ENCODE measurements at places on chromosomes 12 and 14.

GRCh38 chr14:91078095-91078737 is 17.8 kb upstream of the RPS6KA5 start:
- DNase-seq: no peak

DNA sequence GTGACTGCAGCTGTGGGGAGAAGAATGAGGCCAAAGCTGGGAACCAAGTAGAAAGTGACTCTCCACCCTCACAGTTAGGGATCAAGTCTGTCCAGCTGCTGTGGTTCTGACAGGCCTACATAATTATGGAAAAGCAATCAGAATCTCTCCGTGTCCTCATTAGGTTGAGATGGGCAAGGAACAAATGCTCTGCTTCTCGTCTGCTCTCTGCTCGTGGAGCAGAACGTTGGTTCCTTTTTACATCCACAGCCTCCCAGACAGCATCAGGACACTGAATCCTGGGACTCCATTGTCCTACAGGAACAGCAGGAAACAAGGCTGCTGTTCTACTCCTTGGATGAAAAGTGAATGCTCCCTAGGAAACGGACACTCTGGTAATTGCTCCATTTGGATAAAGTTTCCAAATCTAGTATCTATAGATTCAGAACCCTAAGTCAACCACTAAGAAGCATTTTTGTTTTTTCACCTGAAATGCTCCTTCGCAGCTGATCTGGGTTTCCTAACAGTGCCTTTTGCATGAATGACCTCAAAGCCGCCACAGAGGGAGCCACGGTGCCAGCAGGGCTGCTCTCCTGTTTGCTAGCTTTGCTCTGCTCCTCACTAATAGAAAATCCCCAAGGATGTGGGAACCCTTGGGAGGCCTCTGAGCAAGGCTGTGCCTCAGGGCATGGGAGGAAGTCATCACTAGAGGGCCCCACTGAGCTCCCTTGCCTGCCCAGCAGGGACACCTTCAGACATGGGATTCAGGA is 102.0 kb downstream of the EGLN3 start:
- DNase-seq: no peak

DNA sequence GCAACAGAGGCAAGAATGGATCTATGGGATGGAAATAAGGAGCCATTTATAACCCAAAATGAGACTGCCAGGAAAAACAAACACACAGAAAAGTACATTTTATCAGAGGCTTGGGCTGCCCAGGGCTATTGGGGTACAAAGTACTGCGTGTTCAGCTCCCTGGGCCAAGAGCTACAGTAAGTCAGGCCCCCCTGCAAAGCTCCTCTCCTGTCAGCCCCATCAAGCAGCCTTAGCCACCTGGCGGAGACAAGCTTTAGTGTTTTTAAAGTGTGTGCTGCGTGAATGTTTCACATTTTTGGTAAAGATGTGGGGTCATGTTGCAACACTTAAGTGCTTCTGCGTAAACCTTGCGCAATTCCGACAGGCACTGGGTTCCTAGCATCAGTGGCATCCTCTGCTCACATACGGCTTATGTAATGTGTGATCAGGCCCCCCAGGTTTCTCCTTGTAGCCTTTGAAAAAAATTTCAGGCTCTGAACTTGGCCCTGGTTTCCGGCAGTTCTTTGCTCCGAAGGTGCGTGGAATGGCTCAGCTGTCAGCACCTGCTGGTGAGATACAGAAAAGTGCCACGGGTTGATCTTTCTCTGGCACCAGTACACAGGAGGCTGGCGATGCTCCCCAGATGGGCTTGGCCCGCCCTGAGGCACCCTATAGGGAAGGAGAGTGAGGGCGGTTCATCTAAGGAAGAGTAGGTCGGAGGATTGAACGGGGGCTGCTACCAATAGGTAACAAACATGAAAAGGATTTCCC is 198.7 kb upstream of the EEA1 start:
- no peak for DNase-seq

DNA sequence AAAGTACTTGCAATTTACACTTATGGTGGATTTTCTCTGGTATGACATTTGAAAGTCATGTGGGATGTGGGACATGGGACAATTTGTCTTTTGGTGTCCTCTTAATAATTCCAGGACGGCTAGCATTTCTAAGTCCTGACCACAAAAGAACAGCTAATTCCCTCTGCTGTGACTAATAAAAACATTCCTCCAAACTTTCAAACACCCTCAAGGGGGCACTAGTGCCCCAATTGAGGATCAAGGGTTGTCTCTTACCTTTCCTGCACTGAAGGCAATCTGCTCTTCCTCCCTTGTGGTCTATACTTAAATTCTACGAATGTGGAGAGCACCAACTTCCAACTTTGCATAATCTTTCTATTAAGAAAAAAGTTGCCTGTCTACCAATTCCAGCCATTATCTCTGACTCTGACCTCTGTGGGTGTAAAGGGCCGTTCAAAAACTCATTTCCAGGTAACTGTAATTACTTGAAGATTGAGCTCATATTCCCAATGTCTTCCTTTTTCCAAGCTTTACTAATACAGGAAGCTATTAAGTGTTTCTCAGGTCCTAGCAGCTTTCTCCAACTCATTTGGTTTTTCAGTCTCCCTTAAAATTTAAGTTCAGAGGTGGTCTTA is 210.2 kb downstream of the PTPRO start:
- DNase-seq: no peak

GRCh38 chr12:51943346-51943745 is 8.2 kb upstream of the ACVR1B start:
- DNase-seq: no peak

DNA sequence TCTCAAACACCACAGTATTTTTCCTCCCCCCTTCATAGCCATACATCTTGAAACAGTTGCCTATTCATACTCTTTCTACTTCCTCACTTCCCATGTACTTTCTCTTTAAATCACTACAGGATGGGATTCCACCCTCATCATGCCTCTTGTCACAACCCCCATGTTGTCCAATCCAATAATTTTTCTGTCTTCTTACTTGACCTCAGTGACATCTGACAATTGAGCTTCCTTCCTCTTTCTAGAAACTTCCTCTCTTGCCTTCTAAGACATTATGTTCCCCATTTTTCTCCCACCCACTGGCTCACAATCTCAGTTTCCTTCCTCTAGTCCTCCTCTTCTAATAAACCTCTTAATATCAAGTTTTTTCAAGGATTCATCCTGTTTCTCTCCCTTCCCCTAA is 5.3 kb downstream of the C2CD5 start:
- DNase-seq: no peak

DNA sequence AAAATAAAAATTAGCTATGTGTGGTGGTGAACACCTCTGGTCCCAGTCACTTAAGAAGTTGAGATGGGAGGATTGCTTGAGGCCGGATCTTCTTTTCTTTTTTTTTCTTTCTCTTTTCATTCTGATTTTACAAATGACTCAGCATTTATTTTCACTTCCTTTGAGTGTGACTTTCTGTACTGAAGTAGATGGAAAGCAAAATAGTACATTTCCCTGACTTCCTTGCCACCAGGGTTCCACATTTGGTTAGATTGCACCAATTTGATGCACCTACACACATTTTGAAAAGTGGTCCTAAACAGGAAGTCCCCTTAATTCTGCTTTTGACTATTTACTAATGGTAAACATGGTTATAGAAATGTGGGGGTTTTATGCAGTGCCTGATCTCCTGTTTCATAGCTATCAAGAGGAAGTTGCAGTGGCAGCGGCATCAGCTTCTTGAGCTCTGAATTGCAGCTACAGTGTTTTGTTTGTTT is 13.0 kb upstream of the LEMD3 start:
- no peak for DNase-seq

DNA sequence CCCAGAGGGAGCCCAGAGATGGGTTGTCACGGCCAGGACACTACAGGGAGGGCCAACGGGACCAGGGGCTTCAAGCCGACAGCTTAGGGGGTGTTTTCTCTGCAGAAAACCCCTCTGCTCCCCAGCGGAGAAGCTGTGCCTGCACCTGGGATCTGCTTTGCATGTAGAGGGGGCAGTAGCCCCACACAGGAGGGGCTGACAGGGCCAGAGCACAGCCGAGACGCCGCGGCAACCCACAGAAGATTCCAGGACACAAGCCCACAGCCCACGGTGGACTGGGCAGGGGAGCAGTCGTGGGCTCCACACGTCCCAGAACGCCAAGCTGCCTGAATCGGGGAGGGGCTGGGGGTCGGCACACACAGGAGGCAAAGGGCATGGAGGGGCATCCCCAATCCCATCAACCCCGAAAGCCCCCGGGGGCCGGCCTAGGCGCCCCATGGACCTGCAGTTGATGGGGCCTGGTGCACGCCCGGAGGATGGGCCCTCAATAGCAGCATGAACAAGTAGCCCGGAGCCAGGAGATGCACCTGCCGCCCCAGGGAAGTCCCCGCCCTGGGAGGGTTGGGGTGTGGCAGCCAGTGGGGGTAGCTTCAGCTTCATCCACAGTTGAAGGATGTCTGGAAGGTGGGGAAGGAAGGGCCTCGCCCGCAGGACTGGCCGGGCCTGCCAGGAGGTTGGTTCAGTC is 30.5 kb upstream of the TMEM179 start:
- no peak for DNase-seq

DNA sequence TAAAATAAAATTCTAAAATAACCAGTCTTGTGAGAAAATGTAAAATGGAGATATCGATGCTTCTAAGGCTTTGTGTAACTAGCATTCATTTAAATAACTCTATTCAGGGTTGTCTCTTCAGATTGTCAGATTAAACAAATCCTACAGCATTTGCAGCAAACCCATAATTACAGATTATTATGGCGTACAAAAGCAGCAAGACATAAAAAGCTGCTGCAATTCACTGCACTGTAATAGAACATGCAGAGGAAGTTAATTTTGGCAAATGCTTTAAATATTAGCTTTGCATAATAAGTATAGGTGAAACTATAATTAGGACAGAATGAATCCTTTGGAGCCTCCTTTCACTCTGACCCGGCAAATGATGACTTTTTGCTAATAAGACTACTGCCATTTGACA is 98.3 kb downstream of the INSM2 start:
- no peak for DNase-seq

DNA sequence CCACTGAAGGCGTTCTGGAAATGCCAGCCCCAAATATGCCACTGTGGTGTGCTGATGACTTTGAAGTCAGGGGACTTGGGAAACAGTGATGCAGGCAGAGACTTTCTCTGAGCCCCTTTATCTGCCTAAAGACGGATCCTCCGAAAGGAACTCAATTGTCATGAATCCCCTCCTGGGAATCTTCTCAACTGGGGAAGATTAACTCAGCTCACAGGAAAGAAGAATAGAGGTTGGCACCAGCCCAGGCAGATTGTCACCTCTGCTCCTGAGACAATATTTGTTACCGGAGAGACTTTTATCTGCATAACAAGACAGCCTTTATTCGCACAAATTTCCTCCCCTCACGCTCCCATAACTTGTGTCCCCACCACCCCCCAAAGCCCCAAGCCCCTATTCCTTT is 414.4 kb downstream of the FUT8 start:
- DNase-seq: no peak

DNA sequence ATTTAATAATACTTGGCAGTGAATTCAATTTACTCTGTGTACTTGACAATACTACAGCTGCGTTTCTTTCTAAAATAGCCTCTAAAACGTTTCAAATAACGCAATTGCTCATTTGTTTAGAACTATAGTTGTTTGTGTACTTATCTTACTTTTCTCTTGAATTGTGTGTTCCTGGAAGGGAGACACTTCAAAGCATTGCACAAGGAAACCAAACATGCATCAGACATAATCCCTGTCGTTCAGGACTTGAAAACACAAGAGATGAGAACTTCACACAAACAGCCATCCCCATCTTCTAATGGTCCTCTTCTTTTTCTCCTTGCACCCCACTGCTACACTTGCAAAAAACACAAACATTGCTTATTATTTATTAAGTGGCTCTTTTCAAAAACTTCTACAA is 38.5 kb downstream of the PTGER2 start:
- DNase-seq: no peak

DNA sequence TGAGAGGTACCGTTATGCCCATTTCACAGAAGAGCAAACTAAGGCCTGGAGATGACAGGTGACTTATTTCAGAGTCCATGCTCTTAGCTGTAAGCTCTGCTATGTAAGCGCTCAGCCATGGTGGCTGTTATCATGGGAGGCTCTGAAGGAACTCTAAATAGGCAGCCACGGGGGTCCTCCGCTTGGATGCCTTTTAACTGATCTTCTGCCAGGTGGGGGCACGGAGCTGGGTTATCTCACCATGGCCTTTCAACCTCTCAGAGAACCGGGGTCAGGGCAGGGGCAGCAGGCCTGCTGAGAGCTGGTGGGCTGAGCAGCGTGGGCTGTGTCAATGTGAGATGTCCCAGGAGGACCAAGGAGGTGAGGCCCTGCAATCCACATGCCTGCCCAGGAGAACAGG is 49.7 kb upstream of the RBM19 start:
- no peak for DNase-seq

DNA sequence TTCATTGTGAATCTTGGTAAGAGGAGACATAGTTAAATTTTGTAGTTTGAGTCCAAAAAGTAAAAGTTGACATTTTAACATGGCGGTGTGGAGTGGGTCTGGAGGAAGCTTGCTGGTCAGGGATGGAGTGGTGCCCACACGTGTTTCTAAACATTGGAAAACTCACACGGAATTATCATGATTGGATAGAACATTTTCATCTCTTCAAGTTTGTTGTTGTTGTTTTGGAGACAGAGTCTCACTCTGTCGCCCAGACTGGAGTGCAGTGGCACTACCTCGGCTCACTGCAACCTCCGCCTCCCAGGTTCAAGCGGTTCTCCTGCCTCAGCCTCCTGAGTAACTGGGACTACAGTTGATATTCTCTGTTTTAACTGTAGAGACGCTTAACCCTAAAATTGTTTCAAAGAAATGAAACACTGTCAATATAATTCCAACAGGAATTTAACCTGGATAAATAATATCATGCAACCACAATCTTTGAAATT is 502 bp upstream of the MBIP start:
- DNase-seq: no peak

DNA sequence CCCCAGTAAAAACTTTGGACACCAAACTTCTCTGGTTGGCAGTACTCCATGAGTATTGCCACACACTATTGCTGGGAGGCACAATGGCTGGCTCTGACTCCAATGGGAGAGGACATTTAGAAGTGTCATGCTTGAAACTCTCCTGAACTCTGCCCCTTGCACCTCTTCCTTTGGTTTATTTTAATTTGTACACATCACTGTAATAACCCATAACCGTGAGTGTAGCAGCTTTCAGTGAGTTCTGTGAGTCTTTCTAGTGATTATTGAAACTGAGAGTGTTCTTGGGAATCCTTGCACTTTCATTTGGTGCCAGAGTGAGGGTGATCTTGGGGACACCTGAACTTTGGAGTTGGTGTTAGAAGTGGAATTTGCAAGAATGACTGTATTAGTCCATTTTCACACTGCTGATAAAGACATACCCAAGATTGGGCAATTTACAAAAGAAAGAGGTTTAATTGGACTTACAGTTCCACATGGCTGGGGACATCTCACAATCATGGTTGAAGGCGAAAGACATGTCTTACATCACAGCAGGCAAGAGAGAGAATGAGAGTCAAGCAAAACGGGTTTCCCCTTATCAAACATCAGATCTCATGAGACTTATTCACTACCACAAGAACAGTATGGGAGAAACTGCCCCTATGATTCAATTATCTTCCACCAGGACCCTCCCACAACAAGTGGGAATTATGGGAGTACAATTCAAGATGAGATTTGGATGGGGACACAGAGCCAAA is 41.3 kb upstream of the CEP83 start:
- DNase-seq: no peak

- DNase-seq: no peak
These were observed 18.2 kb upstream of the CACNA2D4 start for GRCh38 chr12:1936406-1937320.

Data from activated CD4-positive, CD25-positive, alpha-beta regulatory T cell (primary cell).